ENCODE measurements at places on chromosomes 7 and 10.

GRCh38 chr10:107970512-107970911 is 806.0 kb upstream of the SORCS1 start:
- no peak for DNase-seq

DNA sequence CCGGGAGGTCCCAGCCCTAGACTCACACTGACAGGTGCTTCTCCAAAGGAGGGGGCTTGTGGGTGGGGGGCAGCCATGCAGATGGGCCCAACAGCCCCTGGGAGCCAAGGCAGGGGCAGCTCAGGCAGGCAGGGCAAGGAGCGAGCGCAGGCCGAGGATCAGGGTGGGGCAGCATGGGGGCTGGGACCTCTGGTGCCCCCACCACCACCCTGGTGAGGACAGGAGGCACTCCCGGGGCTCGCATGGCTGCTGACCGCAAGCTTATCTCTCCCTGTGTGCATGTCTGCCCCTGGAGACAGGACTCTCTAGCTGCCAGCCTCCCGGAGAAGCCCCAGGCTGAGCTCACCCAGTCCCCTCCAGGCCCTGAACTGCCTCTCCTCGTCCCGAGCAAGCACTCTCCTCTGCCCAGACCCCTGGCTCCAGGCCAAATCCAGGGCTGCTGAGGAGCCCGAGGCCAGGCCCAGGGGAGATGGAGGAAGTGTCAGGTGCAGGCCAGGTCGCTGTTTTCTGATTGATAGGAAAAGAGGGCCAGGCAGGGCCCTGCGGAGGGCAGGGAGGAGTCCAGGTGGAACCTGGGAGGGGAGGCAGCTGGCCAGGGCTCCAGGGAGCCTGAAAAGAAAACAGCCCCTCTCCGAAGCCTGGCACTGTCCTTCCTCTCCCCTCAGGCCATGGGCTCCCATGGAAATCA is 39.0 kb downstream of the PDGFA start:
- no peak for DNase-seq

DNA sequence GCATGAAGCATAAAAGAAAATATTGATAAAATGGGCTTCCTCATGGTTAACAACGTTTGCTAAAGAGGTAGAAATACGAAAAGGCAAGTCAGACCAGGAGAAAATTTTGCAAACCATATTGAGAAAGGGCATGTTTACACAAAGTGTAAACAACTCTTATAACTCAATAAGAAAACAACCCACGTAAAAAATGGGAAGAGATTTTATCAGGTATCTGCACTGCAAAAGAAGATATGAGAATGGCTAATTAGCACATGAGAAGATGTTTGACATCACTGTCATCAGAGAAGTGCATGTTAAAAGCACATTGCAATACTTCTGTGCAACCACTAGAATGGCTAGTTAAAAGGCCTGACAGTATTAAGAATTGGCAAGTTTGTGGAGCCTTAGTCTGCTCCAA is 99.5 kb downstream of the VPS50 start:
- no peak for DNase-seq

GRCh38 chr7:88431882-88432281 is 125.2 kb upstream of the STEAP4 start:
- DNase-seq: no peak

DNA sequence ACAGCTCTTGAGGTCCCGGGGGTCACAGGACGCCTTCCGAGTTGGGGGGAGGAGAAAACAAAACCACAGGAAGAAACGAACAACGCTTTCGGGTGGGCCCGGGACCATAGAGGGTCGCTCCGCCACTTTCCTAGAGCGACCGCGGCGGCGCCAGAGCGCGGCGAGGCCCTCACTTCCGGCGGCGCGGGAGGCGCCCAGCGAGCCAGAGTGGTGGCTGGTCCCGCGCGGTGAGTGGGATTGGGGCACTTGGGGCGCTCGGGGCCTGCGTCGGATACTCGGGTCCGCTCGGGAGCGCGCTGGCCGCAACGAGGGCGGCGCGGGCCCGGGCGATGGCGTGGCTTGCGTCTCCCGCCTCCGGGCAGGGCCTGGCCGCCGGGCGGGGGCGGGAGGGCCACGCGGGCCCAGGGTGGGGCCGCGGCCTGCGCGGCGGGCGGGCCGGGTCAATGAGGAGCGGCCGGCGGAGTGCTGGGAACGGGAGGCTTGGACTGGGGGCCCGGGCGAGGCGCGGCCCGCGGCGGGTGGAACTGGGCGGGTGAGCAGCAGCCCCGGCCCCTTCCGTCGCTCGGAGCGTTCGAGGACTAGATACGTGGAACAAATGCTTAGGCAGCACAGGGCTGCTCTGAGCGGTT is at the start of gene ZNF22:
ZNF22 (plus strand) TSS at position 172 of the 629 bp plus-strand sequence. CDS start 2,446 bp downstream, outside the sequence.
- no peak for DNase-seq

- DNase-seq: no peak
Measured at GRCh38 chr10:71312811-71313789, 6.0 kb upstream of the SLC29A3 start.

GRCh38 chr10:47031211-47031900 is 120.1 kb downstream of the PTPN20 start:
- DNase-seq: no peak

- DNase-seq: no peak
Measured at GRCh38 chr10:111879969-111880368, 303.6 kb downstream of the GPAM start.

DNA sequence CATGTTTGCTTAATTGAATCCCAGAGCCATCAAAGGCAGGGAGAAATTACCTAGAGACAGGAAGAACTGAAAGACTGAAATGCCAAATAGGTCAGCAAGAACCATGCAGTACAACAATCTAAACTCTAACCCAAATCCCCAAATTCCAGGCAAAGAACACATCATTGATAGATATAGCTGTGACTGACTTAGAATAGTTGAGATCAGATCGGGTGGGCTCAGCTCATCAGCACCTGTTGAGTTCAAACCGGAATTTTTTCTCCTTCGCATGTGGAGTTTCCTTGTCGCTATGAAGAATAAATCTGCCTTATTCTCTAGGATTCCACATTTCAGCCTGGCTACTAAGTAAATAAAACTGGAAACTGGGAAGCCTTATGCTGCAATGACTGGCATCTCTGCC is 1.4 kb downstream of the ANKMY2 start:
- DNase-seq: no peak

DNA sequence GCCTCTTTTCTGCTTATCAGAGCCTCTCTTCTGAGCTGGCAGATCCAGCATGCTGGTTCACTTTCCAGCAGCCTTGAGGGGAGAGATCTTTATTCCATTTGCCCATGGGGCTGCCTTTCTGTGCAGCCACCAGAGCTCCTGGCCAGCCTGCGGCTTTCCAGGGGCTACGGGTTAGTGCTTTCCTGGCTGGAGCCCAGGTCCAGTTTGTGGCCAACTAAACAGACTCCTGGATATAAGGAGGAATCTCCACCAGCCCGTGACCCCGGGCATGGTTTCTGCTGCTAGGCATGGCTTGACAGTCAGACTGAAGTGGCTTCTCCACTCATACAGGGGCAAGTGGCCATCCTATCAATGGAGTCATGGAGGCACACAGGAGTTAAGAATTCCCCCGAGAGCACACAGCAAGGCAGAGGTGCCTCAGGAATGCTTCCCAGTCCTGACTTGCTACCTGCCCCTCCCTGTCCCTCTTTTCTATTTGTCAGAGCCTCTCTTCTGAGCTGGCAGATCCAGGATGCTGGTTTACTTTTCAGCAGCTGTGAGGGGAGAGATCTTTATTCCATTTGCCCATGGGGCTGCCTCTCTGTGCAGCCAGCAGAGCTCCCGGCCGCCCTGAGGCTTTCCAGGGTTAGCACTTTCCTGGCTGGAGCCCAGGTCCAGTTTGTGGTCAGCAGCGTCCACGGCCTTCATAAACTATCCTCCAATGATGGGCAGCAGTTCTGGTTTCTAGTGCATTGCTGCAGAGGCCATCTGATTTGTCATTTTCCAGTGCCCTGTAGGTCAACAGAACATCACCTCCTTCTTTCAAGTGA is 35.9 kb downstream of the TSPAN15 start:
- peak; percentile 45 for DNase-seq

GRCh38 chr10:3093996-3094395 is 26.6 kb downstream of the PFKP start:
- no peak for DNase-seq

DNA sequence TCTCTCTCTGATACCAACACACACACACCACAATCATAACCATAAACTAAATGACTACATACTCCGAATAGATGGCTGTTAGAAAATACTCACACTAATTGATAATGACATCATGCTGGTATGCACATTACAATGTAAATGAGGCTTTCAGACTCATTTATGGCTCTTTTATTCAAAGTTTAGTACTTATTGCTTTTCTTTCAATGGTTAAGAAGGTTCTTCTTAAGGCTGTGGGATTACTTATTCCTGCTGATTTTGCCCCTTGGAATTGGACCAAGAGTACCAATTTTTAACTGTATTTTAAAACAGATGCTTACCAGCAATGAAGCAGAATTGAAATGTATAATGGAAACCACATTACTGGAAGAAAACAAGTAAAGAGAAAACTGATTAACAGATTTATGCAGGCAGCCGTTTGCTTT is 20.6 kb upstream of the CABCOCO1 start:
- DNase-seq: no peak

DNA sequence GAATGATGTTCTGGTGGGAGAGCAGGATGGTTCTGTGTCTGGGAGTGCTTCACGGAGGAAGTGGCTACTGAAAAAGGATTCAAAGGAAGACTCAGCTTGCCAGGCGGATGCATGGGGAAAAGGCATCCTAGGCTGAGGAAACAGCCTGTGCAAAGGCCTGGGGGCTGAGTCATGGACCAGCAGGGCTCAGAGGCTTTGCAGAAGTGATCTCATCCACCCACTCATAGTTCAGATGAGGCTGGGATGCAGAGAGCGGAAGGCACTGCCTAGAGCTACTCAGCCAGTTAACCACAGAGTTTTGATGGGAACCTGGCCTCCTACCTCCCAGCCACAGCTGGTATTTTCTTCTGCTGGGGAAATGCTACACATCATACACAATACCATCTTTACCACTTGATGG is 15.8 kb upstream of the ADAMTS14 start:
- DNase-seq: peak; percentile 89

DNA sequence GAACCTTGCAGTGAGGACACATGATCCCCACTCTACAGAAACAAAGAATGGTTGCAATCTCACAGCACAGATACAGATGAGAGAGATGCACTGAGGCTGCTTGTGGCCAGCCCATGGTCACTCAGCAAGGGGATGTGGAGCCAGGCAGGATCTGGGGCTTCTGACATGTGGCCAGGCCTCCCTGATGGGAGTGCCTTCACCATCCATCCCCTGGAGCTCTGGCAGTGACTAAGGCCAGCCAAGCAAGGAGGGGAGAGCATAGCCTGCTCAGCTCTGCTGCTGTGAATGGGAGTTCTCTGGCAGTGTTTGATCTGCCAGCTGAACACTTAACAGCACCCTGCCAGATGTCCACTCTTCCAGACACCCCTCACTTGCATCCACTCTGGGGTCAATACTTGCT is 19.8 kb downstream of the C10orf71 start:
- no peak for DNase-seq

GRCh38 chr10:111986079-111986478 is 197.5 kb downstream of the GPAM start:
- DNase-seq: no peak

GRCh38 chr10:2958659-2959058 is 108.7 kb upstream of the PFKP start:
- DNase-seq: no peak

DNA sequence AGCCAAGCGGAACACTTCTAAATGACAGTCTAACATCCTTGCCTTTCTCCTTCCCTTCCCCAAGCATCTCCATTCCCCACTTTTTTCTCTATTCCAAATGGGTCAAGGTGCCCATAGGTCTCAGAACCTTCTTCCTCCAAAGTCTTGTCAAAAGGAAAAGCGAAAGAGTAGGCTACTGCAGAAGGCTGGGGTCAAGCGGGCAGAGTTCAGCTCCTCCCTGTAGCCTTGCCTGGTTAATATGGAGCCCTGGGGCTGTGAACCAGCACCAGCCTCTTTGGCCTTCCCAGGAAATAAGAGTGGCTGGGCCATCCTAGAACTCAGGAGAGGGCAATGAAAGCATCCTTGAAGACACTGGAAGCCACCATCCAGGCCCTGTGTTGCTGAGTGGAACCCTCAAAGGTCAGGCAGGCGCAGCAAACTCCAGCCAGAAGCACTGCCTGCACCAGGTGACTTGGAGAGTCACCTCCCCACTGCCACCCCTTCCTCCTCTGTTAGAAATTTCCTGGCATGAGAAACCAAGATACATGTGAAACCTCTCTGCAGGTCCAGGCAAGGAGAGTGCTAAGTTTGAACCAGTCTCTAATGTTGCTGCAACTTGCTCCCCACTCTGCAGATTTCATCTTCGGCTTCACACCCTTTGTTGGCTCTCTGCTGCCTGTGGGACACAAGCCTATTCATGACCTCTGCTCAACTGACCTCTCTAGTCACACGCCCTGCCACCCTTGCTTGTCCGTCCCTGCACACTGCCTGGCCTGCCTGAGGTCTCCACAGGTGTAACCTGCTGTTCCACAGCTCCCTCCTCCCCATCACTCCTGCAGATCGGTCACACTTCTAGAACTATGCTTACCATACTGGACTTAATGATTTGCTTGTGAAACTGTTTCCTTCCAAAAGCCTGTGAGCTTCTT is 74.9 kb downstream of the SH3PXD2A start:
- DNase-seq: no peak

GRCh38 chr7:158282461-158283001 is 305.1 kb downstream of the PTPRN2 start:
- DNase-seq: no peak

DNA sequence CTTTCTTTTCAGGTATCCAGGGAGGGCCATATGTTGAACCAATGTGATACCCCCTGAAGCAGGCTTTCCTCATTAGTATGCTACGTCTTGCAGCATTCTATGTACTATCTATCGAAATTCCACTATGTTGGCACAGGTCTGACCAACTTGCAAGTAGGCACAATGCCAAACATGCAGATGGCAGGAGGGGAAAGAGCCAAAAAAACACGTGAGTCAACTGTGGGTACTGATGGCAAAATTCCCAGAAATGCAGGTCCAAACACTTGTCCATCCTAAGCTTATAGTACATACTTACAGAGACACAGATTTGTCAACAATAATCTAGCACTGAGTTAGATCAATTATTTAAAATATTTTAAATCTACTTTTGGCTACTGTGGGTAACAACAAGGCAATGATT is 394.9 kb downstream of the DGKB start:
- peak; percentile 92 for DNase-seq

GRCh38 chr7:27051451-27051850 is 44.3 kb downstream of the HOXA1 start:
- no peak for DNase-seq

GRCh38 chr7:36852017-36852416 is 127.7 kb upstream of the AOAH start:
- no peak for DNase-seq

GRCh38 chr7:16918288-16918895 is 36.6 kb upstream of the AGR3 start:
- no peak for DNase-seq
